Stimulated activated CD4-positive, alpha-beta T cell treated with anti-CD3 and anti-CD28 coated beads, Interleukin-2, amount 100 ng/mL, for 24 hours (primary cell): ENCODE measurements at places on chromosomes 13 and 19.

DNA sequence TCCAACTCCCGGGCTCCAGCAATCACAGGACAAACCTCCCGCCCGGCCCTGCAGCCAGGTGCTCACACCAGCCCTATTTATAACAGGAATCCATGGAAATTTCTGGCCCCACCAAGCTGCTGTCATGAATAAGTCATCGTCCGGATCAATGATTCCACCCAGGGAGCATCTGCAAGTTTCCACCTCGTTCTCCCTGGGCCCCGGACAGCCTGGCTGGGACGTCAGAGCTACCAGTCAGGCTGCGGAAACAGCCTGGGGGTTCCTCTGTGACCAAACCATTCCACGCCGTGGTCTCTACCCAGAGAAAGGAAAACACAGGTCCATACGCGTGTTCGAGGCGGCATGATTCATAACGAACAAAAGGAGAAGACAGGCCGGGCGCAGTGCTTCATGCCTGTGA lies 20.7 kb upstream of the PTBP1 start:
- DNase-seq = no peak

- no peak for DNase-seq
These were observed 1075.1 kb upstream of the MIR17HG start for GRCh38 chr13:90272356-90272755.

DNA sequence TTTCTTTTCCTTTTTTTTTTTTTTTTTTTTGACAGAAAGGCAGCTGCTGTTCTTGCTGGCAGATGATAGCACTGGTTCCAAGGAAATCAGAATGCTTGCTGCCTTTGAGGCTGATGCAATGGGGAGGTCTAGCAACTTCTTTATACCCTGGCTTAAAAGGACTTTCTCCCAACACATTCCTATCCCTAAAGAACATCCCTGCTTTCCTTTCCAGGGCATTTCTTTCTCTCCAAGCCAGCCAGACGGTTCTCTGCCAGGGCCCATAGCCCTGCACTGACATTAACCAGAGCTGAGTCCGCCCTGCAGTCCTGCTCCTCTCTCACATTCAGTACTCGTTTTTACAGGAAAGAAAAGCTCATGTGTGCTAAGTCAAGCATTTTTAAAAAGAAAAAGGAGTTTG lies 133.9 kb upstream of the WASF3 start:
- no peak for DNase-seq

GRCh38 chr13:23707674-23708073 lies 137.5 kb downstream of the TNFRSF19 start:
- no peak for DNase-seq

- DNase-seq = no peak
These were observed 77.3 kb upstream of the KL start for GRCh38 chr13:32938907-32939306.

- no peak for DNase-seq
These were observed 86.3 kb downstream of the URI1 start for GRCh38 chr19:30028118-30028991.
